ENCODE measurements at places on chromosomes 11 and 22. TPM values are rescaled to one million over a fixed set of nuclear protein-coding genes. Genes with fewer than 3 reads are reported as not detected.
A peak's percentile ranks its signal among the peaks of the same experiment; 100 is the strongest.

GRCh38 chr22:27130906-27131305 lies 473.5 kb downstream of the MIAT start:
- no peak for DNase-seq

PAMR1 gene
- total RNA-seq: 0.43 TPM

DNA sequence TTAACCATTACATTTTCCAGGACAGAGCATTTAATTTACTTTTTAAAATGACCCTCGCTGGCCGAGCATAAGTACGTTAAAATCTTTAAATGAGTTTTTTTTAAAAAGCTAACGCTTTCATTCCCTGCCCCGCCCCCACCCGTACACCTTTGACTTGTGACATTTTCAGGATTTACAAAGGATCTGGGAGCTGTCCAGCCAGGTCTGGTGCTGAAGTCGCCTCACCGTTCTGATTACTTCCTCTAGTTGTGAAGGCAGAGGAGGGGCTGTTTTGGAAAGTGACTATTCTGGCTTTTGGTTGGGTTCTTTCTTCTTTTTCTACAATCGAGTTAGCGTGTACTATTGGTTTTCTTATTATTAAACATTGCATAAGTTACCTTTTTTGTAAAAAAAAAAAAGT lies 2.9 kb downstream of the C11orf87 start:
- peak; percentile 7 for DNase-seq

GRCh38 chr22:43269246-43269645 lies 73.9 kb downstream of the SCUBE1 start:
- no peak for DNase-seq

TREH gene
- total RNA-seq: 0.05 TPM

- peak; percentile 55 for DNase-seq
These were observed at the start of gene CBX6 for GRCh38 chr22:38872172-38872830. TSS of gene CBX6 (minus strand) at chr22:38872216. CDS start at chr22:38872190, 26 bp downstream.

CHADL gene
- total RNA-seq: not detected

OR51B2 gene
- 1.5 TPM for total RNA-seq

GRCh38 chr11:4092026-4092425 lies 2.6 kb upstream of the RRM1 start:
- no peak for DNase-seq

DNA sequence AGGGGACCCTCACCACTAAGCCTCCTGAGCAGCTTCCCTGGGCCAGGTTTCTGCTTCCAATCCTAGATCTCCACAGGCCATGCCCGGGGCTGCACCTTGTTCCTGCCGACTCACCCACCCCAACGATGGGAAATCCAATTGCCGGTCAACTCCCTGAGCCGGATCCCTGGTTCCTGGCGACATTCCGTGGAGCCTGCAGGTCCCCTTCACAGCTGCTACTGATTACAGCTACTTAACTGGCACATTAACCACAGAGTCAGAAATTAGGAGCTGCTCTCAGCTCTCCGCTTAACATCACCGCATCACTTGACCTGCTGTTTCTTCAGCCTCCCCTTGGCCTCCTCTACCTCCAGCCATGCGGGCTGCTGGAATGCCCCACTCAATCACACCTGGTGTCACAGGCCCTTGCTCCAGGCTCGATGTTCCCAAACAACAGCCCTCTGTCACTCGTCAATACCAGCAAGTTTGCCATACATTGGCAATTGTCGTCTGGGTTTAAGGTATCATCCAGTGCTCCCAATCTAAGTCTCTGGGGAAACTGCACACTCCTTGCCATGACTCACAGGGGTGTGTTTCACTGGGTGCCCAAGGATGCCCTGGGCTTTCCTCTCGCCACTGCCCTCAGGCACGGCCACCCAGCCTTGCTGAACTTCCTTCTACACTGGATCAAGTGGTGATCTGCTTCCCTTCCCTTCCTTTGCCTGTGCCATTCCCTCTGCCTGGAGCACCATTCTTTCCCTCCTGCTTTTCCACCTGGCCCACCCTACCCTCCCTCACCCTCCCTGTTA lies 181.0 kb downstream of the MN1 start:
- DNase-seq: peak; percentile 36

PRG3 gene
- total RNA-seq: not detected

DNA sequence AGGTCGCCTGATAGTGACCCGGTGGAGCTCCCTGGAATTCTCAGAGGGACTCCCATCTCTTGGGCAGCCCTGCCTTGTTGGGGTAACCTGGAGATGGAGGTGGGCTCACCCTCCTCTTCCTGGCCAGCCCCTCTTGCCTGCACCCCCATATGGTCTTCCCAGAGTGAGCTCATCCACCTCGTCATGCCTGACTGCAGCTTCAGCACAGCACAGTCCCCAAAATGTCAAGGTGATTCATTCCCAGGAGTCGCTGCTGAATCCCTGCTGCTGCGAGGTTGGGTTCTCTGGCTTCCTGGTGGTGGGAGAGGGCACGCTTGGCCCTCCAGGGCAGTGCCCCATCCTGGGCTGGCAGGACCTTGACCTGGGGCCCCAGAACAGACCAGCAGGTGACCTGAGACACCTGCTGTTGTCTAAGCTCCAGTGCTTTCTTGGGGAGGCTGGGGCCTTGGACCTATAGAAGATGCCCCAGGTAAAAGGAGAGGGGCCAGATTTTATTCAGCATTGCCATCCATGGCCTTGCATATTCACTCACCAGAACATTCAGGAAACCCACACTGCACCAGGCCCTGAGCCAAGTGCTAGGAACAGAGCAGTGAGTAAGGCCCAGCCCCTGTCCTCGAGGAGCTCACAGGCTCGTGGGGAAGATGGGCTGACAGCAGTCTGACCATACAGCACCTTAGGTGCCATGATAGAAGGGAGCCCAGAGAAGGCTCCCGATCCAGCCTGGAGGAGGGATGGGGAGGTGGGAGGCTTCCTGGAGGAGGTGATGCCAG lies 72.9 kb downstream of the CACNA1I start:
- no peak for DNase-seq

GRCh38 chr22:29172216-29172615 lies 33.5 kb upstream of the EMID1 start:
- no peak for DNase-seq

- DNase-seq: no peak
These were observed 99.7 kb upstream of the HSD17B12 start for GRCh38 chr11:43580735-43581369.

GRCh38 chr11:26726960-26727359 lies 5.1 kb upstream of the SLC5A12 start:
- no peak for DNase-seq

GRCh38 chr11:27971171-27971570 lies 136.8 kb downstream of the KIF18A start:
- peak; percentile 32 for DNase-seq

DNA sequence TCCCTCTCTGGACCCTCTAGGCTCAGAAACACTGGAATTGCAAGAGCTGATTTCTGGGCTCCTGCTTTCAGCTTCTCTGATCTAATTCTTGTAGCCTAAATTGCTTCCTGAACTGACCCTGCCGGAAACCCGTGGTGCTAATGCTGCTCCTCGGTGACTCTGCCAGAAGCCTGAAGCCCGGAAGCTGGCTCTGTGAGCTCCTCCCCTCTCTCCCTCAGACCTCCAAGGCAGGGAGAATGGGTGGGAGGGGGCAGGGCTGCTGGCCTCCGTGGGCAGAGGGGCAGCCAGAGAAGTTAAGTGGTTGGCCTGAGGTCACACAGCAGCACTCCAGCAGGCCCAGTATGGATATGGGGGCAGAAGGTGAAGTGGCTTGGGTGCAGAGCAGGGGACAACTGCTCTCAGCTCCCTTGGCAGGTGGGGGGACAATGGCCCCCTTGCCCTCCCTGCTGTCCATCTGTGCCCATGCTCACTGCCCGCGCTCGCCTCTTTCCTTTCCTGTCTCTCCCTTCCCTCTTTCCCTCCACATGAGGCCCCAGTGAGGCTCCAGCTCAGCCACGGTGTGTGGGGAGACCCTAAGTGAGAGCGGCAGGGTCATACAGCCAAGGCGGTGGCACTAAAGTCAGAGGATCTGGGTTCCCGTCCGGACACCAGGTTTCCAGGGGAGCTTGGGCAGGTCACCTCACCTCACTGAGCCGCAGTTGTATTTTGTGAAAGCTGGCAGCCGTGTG lies 16.2 kb downstream of the CAPN5 start:
- no peak for DNase-seq

DNA sequence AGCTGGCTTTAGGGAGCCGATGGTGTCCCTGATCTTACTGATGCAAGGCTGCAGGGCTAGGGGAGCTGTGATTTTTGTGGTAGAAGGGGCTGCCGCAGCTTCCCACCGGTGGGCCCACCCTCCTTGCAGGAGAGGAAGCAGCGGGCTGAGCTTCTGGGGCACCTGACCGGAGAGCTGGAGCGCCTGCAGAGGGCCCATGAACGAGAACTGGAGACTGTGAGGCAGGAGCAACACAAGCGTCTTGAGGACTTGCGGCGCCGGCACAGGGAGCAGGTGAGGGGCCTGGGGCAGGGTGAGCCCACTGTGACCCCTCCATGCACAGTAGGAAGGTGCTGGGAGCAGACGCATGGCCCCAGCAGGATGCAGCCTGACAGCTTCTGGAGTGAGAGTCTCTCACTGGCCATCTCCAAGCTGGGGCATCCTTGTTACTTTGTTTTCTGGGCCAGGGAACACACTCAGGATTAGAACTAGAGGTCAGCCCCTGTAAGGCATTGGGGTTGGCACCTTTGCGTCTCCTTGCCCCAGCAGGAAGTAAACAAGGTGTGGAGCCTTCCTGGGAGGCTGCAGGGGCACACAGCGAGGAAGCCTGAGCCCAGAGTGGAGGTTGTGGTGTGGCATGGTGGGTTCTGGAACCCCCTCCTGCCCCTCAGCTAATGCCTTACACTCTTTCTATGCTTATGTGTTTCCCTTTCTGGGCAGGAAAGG lies 66.7 kb downstream of the CEP164 start:
- DNase-seq: no peak

NAP1L4 gene
- 149 TPM for total RNA-seq

GRCh38 chr11:128928400-128928799 lies 14.3 kb downstream of the TP53AIP1 start:
- DNase-seq: no peak

DNA sequence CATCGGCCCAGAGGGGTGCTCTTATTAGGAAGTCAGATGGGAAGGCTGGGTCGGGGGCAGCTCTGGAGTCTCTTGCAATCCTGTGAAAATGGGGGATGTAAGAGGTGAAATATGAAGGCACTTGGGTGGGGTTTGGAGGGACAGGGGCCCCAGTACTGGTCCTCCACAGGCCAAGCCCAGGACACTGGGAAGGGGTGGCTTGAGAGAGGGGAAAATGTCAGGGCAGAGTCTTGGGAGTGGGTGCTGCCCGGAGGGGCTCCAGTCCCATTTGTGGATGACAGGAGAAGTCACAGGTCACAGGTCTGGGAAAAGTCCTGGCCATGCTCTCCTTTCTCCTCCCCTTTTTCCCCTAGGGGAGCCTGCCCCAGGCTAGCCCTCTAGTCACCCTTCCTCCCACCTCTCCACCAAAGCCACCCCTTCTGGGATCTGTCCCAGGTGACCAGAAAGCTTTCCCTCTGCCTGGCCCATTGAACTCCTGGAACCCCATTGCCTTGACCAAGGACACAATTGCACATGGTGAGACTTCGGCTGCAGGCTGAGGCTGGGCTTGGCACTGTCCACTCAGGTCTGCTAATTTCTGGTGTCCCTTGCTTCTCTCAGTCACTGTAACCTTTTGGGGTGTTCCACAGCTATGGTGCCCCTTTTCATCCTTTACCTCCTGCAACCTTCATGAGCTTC lies 1465.0 kb downstream of the TBC1D22A start:
- no peak for DNase-seq

EFCAB6 gene
- 0.88 TPM for total RNA-seq

GRCh38 chr11:86196913-86197312 lies 47.6 kb upstream of the EED start:
- no peak for DNase-seq

DNA sequence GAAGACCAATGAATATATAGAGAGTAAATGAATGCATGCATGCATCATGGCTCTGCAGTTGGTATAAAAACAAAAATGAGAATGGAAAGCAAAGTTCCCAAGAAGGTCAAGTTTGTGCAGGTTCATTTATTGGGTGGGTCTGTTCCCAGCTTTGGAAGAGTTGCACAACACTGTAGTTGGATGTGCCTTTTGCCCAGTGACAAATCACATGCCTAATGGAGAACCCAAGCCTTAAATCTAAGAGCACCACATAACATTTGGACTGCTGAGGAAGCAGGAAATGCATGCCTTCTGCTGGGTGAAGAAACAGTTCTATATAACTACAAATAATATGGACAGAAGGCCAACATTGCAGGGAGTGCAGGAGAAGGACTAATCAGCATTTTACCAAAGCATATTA lies 30.6 kb downstream of the PRCP start:
- no peak for DNase-seq

ROM1 gene
- total RNA-seq: 3.4 TPM

OR1S2 gene
- not detected for total RNA-seq

GRCh38 chr11:72736452-72737069 lies 15.6 kb downstream of the ARAP1 start:
- DNase-seq: peak; percentile 81

GRCh38 chr11:65292890-65293289 lies 21.8 kb upstream of the CDC42EP2 start:
- no peak for DNase-seq

SCGB1D2 gene
- total RNA-seq: not detected

DNA sequence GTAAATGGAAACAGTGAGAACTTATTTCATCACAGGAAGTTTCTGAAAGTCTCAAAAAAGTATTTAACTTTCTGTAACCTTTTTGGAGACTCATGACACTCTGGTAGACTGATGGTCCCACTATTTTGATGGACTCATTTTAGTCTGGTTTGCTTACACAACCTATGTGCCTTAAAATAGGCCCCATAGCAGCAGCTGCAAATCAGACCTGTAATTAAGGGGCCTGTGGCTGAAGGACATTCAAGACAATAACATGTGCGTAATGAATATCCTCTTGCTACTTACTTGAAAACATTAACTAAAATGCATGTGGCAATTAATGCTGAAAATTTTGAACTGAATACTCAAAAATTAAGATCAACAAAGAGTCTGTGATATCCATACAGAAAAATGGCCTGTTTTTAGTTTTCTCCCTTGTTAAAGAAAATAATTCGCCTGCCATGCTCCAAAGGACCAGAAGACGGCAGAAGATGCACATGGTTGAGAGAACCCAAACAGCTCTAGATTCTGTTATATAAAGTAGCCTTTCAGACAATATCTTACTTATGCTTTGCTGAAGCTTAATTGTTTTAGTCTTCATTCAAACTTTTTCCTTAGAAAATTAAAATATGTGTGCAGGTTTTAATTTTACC lies 568.5 kb downstream of the KCNA4 start:
- DNase-seq: peak; percentile 28

- DNase-seq: peak; percentile 21
These were observed 520.8 kb upstream of the KIRREL3 start for GRCh38 chr11:127521413-127521812.

DNA sequence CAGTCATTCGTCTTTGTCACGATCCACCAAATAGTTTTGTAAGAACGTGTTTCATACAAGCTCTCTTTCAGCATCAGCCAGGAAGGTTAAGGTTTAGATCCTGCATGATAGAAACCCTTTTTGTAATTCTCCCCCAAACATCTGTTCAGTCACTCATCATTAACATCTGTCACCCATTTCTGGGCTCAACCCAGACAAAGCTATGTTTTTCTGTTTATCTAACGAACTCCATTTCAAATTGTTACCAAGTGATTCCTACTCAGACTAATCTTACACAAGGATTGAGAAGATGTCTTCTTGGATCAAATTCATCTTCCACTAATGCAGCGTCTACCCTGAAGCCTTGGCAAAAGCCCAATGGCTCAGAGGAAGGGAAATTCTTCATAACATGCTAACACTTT lies 58.8 kb downstream of the FZD4 start:
- no peak for DNase-seq

GRCh38 chr11:117702946-117703598 lies 93.9 kb downstream of the DSCAML1 start:
- no peak for DNase-seq

DDX25 gene
- not detected for total RNA-seq

GRCh38 chr11:33064866-33065265 lies 25.5 kb downstream of the TCP11L1 start:
- DNase-seq: no peak

RASGRP2 gene
- total RNA-seq: 0.07 TPM

SLC5A1 gene
- total RNA-seq: not detected
